NT2/D1 (cell line): ENCODE measurements at places on chromosomes 7 and 10.

DNA sequence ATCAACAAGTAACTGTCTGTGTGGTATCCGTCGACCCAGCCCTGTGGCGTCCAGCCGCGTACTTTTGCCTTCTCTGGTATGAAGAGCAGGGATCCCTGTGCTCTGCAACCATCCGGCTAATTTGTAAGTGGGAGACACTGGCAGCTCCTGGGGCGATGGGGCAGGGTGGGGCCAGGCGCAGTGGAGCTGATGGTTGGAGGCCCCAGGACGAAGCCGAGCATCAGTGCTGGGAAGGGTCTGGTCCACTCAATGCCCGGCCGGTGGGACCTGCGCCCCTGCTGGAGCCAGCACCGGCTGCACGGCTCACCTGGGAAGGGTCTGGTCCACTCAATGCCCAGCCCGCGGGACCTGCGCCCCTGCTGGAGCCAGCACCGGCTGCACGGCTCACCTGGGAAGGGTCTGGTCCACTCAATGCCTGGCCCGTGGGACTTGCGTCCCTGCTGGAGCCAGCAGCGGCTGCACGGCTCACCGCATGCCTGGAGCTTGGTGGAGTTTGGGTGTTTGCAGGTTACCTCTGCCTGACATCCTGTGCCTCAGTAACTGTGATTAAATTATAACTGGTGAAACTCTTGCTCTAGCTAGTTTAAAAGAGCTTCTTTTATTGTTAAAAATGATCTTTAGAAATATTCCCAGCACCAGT, 96.1 kb downstream of the NKX6-2 start:
- no peak for DNase-seq

DNA sequence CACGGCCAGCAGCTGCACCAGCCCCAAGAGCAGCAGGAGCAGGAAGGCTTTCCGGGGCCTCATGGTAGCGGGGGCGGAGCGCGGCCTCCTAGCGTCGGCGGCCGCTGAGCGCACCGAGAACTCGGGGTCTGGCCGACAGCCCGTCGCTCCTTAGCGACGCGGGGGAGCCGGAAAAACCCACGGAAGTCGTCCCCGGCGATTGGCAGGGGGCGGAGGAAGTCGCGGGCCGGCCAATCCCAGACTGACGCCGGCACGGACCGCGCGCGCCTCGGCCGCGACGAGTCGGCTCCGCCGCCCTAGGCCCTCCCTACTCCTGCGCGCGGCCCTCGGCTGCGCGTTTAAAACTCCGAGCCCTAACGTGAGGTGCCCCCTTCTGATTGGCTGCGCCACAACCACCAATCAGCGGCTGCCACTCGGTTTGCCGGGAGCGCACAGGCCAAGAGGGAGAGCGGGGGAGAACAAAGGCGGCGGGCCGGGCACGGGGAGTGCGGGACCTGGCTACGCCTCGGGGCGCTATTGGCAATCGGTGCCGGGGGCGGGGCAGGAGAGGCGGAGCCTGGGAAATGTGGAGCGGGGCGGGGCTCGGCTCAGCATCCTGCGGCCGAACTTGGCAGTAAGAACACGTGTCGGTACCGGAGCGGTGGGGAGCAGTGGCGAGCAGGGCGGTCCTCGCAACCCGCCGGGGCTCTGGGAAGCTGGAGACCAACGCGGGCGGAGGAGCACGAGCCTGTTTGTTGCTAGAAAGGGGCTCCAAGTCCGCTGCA, at the start of gene PDIA4:
Gene PDIA4, minus strand, starts transcription at position 160 of the 764 bp plus-strand sequence. Its CDS starts 97 bp downstream, at position 63.
- DNase-seq: peak; percentile 98

DNA sequence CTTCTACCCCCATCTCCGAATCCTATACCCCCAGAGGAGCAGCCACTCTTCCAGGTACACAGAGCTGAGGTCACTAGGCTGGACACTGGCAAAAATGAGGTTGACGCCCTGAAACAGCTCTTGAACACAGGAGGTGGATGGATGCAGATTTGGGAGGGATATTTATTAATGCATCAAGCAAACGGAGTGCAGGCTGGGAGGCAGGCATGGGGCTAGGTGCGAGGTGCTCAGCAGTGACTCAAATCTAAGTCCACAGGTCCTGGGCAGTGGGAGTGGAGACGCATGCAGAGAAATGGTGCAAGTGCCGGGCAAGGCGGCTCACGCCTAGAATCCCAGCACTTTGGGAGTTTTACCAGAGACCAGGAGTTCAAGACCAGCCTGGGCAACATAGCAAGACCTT, 11.0 kb downstream of the GUSB start:
- DNase-seq: no peak

DNA sequence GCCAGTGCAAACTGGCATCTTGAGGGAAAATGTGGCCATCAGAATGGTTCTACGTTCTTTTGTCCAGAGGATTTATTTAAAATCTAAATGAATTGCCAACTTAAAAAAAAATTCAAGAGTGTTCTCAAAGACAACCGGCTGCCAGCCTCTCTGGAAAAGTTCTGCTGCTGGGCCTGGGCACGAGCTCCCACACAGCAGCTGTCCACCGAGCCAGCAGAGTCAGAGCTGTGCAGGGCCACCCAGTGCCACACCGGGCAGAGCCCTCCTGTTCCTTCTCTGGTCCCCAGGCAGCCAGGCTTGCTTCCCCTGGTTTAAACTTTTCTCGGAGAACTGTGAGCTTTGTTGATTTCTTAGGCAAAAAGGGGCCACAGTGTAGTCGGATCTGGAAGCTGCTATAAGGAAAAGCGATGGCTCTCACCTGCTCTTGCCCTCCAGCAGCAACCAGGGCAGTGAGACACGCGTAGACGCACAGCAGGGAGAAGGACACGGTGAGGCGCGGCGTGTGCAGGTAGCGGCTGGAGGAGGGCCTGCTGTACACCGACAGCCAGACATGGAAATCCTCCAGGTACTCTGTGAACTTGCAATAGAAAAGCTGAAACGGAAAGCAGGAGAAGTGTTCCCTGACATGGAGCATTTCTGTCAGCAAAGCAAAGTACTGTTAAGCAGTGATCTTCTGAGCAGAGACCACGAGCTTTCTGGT, 111.6 kb downstream of the PKD1L1 start:
- no peak for DNase-seq

- no peak for DNase-seq
Observed at GRCh38 chr10:127048630-127049029, 143.4 kb downstream of the DOCK1 start.

GRCh38 chr10:132459301-132460003, 62.5 kb downstream of the PWWP2B start:
- DNase-seq: no peak

GRCh38 chr7:48078470-48078869, 10.6 kb upstream of the UPP1 start:
- no peak for DNase-seq

DNA sequence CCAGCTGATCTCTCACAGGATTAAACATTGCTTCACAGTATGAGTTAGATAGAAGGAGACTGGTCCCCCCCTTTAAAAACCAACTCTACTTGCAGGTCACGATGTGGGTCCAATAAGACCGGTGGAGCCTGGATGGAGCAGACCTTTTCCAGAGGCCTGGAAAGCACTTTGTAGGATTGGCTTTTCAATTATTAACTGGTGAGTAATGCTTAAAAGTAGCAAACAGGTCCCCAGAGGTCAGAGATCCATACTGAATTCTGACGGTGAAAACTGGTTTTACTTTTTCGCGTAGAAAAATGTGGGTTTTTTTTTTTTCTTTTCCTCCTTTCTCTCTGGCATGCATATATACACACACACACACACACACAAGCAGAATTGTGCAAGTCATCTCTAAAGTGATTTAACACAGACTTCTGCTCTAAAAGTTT, 74.9 kb upstream of the OGDHL start:
- DNase-seq: no peak

GRCh38 chr10:101453318-101453717, 99.4 kb downstream of the BTRC start:
- no peak for DNase-seq

DNA sequence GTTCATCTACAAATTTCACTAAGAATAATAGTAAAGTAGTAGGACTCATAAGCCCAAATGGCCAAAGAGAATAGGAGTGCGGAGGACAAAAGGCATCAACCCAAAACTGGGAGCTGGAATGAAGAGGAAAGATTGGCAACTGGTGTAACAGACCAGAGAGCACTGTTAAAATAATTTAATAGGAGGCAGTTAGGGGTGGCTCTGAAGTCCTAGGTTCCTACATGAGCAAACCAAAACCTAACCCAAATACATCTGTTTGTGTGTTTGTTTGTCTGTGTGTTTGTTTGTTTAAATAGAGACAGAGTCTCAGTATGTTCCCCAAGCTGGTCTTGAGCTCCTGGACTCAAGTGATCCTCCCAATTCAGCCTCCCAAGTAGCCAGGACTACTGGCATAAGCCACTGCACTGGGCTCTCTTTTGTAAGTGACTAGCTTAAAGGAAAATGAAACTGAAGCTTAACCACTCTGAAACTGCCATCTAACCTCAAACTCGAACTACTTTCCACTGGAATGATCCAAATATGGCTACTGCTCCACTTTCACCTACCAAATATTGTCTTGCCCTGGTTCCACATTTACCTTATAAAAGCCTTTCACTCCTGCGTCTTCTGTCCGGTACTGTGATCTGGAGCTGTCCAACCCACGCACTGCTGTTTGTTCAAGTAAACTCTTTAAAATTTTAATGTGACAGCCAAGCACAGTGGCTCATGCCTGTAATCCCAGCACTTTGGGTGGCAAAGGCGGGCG, 94.9 kb downstream of the AKR1D1 start:
- no peak for DNase-seq

DNA sequence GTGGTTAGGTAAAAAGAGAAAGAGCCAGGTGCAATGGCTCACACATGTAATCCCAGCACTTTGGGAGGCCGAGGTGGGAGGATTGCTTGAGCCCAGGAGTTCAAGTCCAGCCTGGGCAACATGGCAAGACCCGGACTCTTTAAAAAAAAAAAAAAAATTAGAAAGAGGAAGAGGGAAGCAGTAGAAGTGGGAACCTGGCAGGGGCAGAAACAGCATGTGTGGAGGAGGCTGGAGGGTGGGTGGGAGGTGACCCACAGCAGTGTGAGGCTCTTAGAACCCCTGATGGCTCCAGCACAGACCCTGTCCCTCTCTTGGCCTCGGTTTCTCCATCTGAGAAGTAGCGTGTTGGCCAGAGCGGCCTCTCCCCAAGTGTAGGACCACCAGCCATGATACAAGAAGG, 4.9 kb upstream of the CCL24 start:
- DNase-seq: no peak

DNA sequence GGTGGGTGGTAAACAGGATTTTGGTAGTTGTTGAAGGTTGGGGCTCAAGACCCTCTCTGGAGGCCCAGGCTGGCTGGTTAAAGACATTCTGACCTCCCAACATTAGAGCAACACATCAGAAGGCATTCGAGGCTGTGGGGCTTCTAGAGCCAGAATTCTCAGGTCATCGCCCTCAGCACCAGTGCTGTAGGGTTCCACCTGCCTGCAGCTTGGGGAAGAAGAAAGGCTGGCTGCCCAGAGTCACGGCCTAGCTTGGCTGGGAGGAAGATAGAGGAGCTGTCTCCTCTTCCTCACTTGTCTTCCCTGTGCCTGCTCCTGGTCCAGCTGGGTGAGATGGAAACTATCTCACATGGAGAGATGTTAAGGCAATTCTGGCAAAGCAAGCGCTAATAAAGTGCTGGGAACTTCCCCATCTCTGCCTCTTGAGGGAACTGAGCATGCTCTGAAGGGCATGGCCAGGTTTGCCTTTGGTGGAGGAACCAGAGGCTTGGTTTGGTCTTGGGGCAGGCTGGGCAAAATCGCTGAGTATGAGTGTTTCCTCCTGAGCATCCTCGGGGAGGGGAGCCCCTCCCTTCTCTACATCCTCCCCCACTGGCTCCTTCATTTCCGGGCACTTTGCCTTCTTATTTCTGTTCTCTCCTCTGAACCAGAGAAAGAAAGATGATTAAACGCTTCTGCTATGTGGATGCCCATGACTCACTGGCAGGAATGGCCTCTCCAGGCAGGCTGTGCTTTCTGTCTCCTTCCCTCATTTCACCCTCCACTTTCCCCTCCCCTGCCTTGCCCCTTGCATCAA, 509.0 kb upstream of the PODXL start:
- DNase-seq: peak; percentile 28

DNA sequence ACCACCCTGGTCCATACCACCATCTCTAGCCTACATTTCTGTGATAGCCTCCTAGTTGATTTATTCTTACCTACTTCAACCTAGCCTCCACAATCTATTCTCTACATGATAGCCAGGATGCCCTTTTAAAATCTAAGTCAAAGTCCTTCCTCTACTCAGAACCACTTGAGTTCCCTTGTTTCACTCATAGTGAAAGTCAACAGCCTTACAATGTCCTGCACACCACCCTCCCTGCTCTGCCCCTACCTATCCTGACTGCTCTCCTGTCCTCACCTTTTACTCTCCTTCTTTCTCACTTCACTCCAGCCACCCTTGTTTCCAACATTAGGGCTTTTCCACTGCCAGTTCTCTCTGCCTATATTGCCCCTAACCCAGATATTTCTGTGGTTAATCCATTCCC, 146.7 kb downstream of the GRM3 start:
- no peak for DNase-seq

GRCh38 chr10:112832959-112833358, 117.1 kb upstream of the TCF7L2 start:
- DNase-seq: no peak

DNA sequence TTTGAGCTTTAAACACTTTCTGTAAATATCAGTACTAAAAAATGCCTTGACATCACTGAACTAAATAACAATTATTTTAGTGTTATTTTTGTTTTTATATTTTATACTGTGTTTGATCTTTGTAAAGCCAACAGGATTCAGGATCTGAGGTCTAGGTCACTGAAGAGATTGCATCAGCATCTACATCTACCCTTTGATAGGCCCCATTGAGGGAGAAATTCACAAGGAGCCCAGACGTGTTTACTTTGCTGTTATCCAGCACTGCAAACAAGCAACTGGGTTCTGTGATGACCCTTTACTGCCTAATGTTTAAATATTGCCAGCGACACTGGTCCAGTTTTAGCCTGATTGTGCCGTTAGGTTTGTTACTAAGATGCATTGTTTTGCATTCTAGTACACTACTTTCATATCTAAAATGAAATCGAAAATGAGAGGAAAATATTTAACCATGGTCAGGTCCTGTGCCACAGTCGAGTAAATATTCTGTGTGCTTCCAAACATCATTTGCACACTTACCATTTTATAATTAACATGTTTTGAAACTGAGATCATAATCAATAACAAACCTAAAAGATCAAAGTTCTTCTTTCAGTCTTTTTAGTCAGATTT, 48.7 kb downstream of the SP8 start:
- no peak for DNase-seq

DNA sequence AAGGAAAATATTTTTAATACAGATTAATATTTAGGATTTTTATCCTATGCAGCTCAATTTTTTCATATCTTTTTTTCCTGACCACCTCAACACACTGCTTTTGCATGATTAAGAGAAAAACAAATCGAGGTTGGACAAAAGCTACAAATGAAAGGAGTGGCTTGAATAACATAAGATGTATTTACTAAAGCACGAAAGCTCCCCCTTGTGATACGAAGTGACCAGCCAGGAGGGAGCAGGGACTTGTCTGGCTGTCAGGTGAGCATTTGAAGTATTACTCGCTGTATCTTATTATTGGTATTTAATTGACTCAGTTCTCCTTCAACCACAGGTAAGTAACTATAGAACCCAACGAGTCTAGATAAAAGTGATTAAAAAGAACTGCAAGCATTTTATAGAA, 265.2 kb upstream of the PHF14 start:
- DNase-seq: peak; percentile 70

- DNase-seq: peak; percentile 91
Observed at GRCh38 chr7:2621948-2622640, 9.7 kb upstream of the TTYH3 start.
